ENCODE measurements at places on chromosomes 2 and 18.

DNA sequence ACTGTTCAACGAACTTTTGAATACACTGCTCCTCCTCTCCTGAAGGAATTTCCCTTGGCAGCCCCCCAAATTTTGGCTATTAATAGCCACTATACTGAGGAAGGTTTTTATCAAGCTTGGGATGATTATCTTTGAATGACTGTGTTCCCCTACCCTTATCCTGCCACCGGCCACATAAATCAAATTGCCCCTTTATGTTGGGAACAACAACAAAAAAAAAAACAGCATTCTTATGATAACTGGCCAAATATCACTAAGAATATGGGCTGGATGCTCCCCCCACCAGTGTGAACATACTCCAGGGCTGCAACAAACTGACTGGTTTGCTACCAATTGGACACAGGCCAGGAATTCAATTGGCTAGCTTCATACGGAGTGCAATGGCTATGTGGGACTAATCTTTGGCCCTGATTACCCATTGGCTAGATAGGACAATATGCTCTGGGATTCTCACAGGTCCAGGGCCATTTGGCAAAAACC lies 20.6 kb downstream of the DUSP11 start:
- DNase-seq = no peak

GRCh38 chr2:16012029-16012596 lies 71.8 kb downstream of the MYCN start:
- no peak for DNase-seq

DNA sequence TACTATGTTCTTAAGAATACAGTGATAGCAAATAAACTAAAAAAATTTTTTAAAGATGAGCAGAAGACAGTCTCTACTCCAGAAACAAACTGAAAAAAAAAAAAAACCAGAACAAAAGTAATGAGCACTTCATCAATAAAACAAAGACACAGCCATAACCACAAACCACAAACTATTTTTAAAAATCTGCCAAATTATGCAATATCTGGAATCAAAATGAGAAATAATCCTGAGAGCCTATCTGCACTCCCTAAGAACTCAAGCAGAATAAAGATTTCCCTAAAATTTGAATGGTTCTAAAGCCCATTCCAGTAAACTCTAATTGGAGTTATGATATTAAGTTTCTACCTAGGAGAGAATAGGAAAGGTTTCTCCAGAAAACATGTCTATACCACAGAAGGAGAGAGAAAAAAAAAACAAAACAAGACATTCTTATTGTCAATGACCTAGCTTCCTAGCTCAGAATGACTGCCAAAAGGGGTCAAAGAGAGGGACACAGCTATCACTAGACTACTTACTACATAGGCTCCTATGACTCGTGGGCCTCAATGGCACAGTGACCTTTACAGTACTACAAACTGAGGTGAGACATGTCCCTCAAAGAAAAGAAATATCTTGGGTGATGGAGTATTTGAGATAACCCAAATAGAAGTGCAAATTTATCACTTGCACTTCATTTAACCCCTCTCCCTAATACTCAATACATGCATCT lies 262.8 kb downstream of the ZEB2 start:
- DNase-seq = no peak

DNA sequence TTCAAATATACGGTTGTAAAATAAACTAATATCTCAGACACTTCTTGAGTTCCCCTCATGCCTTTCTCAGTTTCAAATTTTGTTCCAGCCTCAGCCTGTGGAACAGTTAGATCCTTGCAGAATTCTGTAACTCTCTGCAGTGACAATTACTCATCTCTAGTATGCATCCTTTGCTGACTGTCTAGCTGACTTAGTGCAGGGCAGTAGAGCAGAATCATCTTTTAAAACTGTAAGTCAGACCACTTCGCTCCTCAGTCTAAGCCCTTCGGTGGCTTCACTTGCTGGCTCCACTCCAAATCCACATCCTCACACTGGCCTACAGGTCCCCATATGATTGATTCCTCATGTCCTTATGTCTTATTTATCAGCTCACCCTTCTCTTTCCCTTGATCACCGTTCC lies 164.1 kb upstream of the ZSWIM2 start:
- no peak for DNase-seq

- no peak for DNase-seq
Observed at GRCh38 chr18:54961868-54962267, 2.6 kb upstream of the CCDC68 start.

- no peak for DNase-seq
Observed at GRCh38 chr2:188786368-188786841, 187.8 kb upstream of the COL3A1 start.

DNA sequence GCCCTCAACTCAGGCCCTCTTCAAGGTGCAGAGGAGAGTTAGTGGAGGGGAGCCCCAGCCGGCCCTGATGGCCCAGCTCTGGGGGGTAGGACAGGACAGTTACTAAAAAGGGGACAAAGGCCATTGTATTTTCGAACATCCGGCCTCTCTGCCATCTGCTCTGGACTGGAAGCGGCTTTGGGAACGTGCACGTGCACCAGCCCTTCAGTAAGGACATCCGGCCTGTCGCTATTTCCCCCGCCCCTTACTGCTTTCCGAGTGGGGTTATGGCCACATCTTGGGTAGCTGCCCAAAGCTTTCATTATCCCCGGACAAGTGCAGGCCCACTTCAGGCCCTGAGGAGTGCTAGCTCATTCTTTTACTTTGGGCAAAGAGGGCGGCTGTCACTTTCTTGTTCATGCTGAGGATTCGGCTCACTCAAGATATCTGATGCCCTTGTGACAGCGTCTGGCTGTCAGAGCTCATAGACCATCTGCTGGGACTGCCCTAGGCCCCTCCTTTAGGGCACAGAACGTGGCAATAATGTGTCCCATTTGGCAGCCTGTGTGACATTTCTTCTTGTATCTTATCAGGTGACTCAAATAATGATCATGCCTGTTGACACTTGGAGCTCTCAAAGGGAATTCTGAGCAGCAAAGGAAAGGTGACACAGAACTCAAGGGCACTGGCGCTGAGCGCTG lies 17.5 kb downstream of the SLC4A3 start:
- no peak for DNase-seq

DNA sequence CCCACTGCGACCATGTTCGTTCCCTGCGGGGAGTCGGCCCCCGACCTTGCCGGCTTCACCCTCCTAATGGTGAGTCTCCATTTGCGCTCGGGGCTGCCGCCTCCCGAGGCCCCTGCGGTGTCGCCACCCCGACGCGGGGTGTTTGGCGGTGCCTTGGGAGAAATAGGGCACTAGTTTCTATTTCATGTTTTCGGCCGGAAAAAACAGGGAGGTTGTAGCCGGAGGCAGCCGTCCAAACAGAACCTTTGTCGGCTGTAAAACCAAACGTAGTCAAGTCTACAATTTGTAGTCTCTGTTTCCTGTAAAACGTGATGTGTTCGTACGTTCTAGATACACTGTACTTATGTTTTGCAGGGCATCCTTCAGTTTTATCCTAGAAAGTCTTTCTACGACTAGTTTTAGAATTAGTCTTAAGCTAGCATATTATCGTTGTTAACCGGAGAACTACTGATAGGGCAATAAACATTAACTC lies 290 bp downstream of the PSMG2 start:
- no peak for DNase-seq

All from stimulated activated CD8-positive, alpha-beta memory T cell treated with anti-CD3 and anti-CD28 coated beads, Interleukin-2, amount 100 ng/mL, for 1 hour (primary cell).